ENCODE measurements at places on chromosomes 5 and 9. TPM values are rescaled to one million over a fixed set of nuclear protein-coding genes. Genes with fewer than 3 reads are reported as not detected.

The PDLIM7 gene
- total RNA-seq: 35.7 TPM

The TYRP1 gene
- total RNA-seq: not detected

The PCDHAC1 gene
- total RNA-seq: 0.47 TPM

The IGFBPL1 gene
- not detected for total RNA-seq

The PCDHGB7 gene
- 7.8 TPM for total RNA-seq

DNA sequence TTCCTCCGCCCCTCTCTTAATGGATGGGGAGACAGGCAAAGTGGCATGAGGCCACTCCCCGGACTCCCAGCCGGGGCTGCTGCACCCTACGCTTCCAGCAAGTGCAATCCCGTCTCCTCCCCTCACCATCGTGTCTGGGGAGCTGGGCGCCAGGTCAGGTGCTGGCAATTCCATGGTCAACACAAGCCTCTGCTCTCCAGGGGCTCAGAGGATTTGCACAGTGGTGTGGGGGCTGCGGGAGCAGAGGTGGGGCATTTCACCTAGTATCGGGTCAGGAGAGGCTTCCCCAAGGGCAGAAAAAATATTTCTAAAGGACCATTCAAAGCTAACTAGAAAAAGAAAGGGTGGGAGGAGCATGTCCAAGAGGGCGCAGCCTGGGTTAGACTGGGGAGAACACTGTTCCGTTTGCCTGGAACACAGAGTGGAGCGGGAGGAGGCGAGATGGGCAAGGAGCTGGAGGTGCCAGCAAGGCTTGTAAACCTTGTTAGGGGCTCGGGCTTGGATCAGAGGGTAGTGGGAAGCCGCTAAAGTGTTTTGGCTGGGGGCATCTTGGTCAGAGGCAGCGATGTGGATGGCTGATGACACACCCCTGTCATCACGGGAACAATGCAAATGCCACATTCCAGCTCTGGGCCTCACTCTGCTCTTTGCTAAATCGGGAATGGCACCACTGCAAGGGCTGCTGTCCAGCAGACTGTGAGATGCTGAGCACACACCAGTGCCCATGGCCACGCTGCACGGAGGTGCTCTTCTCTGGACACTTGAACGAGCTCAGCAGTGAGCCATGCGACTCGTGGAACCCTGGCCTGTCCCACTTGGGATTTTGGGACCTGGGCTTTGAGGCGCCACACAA lies 191.7 kb downstream of the CDK5RAP2 start:
- no peak for DNase-seq

DNA sequence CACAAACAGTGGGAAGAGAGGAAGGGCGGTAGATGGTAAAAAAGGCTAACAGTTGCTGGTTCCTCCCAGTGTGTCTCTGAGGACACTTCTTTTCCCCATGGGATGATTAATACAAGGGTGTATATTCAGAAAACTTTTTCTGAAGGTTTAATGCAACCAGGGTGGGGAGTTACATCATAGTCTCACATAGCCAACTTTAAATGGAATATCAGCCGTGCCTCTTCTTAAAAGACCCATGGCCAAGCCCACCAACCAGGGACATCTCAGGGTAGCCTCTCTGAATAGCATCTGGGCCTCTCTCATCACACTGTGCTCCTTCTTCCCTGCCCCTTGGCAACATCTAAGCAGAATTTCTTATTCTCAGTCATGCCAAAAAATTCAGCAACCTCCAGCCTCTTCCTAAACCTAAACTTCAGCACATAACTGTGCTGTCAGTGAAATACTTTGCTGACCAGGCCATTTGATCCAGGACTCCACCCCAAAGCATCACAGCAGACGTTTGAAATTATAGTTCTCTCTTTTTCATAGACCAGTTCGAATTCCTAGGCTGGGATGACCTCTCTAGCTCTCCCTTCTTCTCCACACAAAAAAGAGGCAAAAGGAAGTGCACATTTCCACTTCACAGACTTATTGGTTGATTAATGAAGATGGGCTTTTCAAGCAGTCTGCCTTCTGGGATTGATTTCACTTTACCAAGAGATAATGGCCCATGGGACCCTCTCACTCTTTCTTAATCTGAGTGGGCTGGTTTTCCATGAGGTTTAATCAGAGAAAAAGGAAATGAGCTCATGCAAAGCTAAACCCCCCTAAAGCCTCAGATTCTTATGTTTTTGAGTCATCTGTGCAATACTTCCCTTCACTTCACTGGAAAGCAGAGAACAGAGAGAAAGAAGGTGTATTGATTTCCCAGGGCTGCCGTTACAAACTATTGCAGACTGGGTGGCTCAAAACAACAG lies 85.1 kb upstream of the RAI14 start:
- DNase-seq: no peak

DNA sequence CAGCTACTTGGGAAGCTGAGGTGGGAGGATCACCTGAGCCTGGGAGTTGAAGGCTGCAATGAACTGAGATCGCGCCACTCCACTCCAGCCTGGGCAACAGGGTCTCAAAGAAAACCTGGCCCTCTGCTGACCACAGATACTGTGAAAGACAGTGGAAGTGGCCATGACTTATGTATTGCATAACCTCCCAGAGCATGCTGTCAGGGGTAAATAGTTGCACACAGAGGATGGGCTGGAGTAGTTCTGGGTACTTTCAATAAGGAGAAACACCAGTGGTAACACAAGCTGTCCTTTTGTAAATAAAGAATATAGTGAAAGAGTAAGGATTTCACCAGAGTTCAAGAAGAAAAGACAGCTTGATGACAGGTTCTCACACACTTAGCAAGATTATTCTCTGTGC lies 1.8 kb downstream of the ACER2 start:
- no peak for DNase-seq

Measured in omental fat pad (tissue), 4 donors.